ENCODE measurements at places on chromosomes 4 and X.

DNA sequence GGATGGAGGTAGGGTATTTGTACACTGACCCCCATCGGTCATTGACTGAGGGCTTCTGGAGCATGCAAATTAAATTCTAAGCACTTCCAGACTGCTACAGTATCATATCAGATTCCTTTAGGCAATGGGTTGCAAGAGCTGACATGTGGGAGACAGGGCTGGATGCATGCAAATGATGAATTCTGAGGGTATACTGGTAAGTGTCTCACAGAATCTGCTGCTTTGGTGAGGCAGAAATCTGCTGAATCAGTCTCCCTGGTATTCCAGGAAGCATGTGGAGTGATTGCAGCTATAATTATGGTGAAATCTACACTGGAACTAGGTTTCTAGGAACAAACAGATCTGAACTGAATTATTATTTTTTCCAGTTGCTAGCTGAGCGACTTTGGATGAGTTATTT is 684.9 kb upstream of the MAGEB2 start:
- no peak for DNase-seq

- DNase-seq, result no peak
Measured at GRCh38 chr4:154189346-154189745, 302.3 kb downstream of the DCHS2 start.

- no peak for DNase-seq
Measured at GRCh38 chr4:147864607-147865006, 132.7 kb downstream of the ARHGAP10 start.

GRCh38 chrX:22912616-22913015 is 87.1 kb upstream of the DDX53 start:
- no peak for DNase-seq

GRCh38 chr4:100362366-100362765 is 155.5 kb downstream of the EMCN start:
- DNase-seq, result no peak

DNA sequence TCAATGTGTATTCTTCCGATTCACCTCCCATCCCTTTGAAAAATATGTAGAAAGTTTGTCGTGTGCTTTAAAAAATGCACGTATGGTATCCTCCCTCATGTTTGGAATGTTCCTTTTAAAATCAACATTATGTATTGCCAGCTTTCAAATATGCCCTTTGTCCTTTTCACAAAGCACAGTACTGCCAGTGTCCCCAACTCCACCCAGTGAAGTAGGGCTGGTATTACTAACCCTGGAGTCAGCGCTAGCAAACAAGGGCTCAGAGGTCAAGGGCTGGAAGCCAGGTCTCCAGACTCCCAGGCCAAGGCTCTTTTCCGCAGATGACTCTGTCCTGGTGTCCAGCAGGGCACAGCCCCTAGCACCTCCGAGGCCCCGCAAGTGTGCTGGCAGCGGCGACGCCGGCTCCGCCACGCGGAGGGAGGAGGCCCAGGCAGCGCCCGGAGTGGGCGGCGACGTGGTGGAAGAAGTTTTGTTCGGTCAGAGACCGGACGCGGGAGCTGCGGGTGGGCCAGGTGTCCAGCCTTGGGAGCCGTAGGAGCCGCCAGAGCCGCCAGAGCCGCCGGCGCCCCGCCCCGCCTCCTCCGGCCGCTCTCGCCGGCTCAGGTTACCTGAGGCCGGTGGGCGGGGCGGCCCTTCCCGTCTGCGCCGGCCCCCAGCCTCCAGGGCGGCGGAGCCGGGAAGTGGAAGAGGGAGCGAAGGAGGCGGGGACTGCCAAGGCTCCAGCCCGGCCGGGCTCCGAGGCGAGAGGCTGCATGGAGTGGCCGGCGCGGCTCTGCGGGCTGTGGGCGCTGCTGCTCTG is at the start of gene IL13RA1:
IL13RA1 (plus strand) TSS at position 720 of the 799 bp plus-strand sequence; CDS start at position 753, 33 bp downstream.
- no peak for DNase-seq

- no peak for DNase-seq
Measured at GRCh38 chr4:144509088-144510015, 136.6 kb upstream of the HHIP start.

DNA sequence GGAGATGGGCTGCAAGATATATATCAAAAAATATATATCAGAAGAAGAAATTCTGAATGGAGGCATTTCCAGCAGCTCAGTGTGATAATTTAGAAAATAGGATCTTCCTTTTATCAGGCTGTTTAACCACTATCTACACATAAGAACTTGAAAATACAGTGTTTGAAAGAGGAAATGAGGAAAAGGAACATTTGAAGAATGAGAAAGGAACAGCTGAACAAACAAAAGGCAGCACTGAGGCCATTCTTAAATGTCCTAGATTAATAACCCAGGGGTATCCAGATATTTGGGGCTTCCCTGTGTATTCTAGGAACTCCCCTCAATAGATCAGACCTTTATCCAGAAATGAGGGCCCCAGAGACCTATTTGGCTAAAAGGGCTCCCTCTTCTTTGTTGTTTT is 4.1 kb downstream of the SLC39A8 start:
- no peak for DNase-seq

DNA sequence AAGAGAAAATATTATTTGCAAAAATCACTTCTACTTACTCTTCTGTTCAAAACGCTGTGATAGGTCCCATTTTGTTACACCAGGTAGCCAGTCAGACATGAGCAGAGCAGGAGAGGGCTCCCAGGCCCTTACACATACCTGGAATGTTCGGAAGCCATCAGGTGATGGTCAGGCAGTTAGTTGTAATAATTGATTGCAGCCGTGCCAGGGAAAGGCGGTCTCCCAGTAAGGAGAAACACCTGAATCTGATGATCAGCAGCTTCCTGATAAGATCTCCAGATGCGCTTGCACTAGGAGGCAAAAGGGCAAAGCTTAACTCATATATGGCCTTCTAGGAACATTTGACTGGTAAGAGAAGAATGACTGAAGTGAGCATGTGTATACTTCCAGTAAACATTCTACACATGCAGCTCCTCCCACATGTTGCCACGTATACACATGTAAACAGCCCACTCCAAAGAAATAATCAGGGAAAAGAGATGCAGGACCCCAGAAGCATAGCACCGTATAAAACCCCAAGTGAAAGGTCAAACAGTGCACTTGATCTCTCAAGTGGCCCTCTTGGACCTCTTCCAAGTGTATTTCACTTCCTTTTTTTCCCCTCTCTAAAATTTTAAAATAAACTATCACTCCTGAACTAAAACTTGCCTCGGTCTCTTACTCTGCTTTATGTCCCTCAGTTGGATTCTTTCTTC is 1338.0 kb downstream of the FSTL5 start:
- DNase-seq, result no peak

DNA sequence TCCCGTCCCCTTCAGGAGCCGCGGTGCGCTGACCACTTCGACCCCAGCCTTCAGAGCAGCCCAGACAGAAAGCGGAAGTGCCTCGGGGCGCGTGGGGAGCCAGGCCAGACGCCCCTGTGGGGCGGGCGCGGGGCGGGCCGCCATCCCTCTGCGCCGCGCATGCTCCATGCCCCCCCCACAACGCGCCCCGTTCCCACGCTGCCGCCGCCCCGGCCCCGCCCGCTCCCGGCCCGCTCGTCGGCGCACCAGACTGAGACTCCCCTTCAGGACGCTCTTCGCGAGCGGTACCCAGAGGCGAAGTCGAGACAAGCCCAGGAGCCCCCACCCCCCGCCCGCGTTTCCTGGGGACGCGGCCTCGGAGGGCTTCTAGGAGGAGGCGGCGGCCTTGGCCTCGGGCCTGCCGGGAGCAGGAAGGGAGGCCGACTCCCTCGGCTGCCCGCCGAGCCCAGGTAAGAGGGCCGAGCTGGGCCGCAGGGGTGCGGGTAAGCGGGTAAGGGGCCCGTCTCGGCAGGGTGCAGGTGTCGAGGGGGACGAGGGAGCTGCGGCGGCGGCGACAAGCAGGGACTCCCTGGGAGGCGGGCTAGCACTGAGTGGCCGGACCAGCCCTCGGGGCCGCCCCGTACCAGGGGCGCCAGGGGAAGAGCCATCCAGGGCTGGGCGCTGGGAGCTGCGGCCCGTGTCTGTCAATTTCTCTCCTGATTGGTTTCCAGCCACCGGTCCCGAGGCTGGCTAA is at the start of gene ZFP92:
ZFP92 (plus strand) TSS at position 218 of the 733 bp plus-strand sequence. CDS start 6,851 bp downstream, outside the sequence.
- no peak for DNase-seq

GRCh38 chrX:19673375-19674040 is 158.2 kb upstream of the MAP3K15 start:
- no peak for DNase-seq

DNA sequence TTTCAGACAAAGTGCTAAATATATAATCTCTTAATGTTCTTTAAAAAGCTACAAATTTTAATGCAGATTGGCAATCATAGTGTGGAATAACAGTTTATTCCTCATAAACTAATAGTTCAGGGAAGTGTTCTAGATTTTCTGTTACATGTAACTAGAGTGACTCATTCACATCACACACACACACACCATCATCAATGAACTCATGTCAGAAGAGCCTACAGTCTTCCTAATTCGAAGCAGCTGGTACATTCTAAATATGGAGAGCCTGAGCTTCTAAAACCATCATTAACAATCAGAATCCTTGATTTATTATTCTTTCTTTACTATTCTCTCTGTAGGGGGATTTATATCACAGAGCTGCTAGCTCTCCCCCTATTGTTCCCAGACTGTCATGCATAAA is 49.6 kb downstream of the DKK2 start:
- peak; percentile 44 for DNase-seq

GRCh38 chr4:20299515-20299914 is 47.8 kb downstream of the SLIT2 start:
- DNase-seq, result no peak

GRCh38 chrX:18793601-18794089 is 86.2 kb downstream of the PPEF1 start:
- no peak for DNase-seq

DNA sequence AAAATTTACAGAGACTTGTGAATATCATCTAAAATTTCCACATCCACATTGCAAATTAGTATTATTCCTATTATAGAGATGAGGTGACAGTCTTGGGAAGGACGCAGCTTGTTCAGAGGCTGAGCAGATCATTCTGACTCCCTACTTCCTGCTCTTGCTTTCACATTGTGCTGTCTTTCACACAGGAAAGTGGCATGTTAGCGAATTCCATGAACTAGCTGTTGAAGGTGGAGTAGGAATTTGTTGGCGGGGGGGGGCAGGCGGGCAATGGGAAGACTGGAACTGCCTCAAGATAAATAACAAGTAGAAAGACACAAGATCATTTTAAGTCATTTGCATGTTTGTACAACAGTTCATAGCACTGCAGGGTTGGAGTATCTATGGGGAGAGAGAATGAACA is 2.3 kb downstream of the PF4V1 start:
- DNase-seq, result no peak

DNA sequence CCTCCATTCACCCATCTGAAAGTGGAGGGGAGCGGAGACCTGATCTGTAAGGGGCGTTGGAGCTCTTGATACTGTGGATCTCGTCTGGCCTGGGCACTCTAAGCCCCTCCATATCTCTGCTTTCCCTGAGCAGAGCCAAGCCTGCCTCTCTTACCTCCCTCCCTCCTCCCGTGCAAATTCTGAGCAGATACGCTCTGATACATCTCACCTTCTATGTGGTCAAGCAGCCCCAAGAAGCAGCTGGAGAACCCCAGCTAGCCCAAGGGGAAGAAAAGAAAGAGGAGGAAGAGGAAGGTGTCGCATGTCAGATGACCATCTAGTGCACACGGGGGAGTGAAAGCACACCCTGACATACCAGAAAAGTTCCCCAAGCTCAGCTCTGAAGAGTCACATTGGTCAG is 1.9 kb upstream of the DGAT2L6 start:
- no peak for DNase-seq

DNA sequence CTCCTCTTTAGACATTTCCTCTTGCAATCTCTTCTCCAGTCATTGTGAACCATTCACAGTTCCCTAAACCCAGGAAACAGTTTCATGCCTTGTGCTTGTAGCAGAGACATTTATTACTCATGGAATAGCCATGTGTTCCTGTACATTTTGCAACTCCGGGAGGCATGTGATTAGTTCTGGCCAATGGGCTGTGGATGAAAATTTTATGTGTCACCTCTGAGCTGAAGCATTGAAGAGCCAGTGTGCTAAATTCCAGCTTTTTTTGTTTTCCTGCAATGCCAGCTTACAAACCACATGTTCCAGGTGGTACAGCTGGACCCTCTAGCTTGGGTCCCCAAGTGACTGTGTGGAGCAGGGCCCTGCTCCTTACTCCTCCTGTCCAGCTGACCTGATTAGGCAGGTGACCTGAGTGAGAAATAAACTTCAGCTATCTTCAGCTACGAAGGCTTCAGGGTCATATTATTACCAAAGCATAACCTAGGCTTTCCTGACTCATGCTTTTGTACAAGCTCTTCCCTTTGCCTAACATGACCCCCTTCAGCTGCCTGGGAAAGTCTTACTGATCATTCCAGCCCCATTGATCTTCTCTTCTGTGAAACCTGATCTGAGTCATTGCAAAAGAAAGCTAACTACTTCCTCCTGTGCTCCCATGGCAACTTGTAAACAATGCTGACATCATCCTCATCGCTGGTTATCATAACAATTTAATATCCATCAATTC is 200.4 kb downstream of the PTTG2 start:
- peak; percentile 32 for DNase-seq

- DNase-seq, result no peak
Measured at GRCh38 chrX:129718676-129719075, 20.1 kb upstream of the XPNPEP2 start.

DNA sequence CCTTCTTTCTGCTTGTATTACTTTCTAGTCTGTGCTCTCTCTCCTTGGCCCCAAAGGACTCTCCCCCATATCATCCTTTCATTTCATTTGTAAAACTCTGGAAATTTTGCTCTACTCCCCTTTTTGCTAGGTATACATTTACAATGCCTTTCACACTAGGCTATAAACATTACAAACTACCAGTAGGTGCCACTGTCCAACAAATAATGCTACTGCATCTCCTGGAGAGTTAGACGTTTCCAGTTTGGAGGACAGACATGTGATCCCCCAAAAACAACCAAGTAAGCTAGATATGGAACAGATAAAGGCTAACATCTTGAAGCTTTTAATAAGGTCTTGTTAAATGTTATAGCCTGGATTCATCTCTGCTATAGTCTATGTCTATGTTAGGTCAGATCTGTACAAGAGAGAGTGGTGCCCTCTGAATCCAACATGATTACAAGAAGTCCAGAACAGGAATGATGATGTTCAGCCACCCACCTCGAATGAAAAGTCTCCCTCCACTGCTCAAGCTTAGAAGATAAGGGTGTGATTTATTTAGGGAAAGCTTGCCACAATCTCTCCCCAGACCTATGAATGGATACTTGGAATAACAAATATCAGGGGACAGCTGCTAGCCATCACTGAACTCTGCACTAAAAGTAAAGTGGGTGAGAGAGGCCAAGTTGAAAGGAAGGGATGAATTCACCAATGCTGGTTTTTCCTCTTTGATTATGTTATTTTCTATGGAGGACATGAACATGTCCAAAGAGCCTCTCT is 14.3 kb downstream of the CBR4 start:
- DNase-seq, result no peak

GRCh38 chr4:107037199-107037584 is 1.1 kb upstream of the DKK2 start:
- DNase-seq, result no peak

GRCh38 chrX:1093121-1093520 is 119.3 kb downstream of the CRLF2 start:
- DNase-seq, result no peak

GRCh38 chr4:13694256-13694655 is 66.7 kb upstream of the BOD1L1 start:
- DNase-seq, result no peak

GRCh38 chr4:3712936-3713335 is 53.2 kb upstream of the ADRA2C start:
- DNase-seq, result no peak

Measured in SIG-M5 (cell line).